Kidney glomerular epithelial cell (primary cell): ENCODE measurements at places on chromosomes 16 and 17.

- no peak for DNase-seq
These were observed 489.5 kb downstream of the KCNJ2 start for GRCh38 chr17:70658840-70659239.

DNA sequence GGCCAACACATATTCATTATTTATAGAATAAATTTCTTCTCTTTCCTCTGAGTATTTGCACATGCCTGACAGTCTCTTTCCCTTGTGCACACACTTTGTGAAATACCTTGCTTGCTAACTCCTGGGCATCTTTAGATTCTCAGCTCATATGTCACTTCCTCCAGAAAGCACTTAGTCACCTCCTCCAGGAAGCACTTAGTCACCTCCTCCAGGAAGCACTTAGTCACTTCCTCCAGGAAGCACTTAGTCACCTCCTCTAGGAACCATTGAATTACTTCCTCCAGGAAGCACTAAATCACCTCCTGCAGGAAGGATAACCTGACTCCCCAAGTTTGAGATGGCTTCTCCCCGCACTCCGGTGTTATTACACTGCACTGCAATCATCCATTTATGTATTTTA is 462.5 kb upstream of the EEF2KMT start:
- no peak for DNase-seq

- DNase-seq = no peak
These were observed 5.3 kb upstream of the WSCD1 start for GRCh38 chr17:6064868-6065267.

GRCh38 chr16:27426423-27427408 is 24.7 kb downstream of the IL21R start:
- DNase-seq = peak; percentile 95

- DNase-seq = peak; percentile 83
These were observed 1.2 kb downstream of the AP2B1 start for GRCh38 chr17:35588196-35588920.

GRCh38 chr17:82003411-82004381 is 19.0 kb downstream of the CENPX start:
- peak; percentile 88 for DNase-seq

- no peak for DNase-seq
These were observed 2336.1 kb downstream of the TP53TG3F start for GRCh38 chr16:35795361-35796029.

DNA sequence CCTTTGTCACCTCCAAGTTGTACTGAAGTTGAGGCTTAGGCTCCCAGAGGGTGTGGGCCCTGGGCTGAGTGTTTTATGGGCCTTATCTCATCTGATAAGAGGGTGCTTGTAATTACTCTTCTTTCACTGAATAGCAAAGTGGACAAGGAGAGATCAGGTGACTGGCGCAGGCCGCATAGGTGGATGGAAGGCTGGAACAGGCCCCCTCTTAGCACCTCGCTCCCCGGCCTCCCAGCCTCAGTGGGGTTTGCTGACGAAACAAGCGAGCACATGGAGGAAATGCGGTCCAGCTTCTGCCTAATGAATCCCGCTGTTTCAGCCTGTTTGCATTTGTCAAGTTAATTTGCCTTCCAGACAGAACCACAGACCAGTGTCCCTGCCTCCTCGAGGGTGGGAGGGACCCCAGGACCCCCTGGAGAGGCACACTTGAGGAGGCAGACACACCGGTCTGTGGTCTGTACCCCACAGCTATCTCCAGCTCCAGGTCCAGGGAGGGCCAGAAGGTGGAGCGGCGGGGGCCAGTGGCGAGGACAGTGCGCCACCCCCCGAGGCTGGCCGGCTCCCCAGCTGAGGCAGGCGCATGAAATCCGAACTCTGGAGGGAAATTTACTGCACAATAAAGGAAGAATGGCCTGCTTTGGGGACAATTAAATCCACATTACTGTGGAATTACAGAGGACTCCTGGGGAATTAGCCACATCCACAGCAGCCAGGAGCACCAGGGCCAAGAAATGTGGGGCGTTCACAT is 123.4 kb downstream of the NTN1 start:
- DNase-seq = no peak

DNA sequence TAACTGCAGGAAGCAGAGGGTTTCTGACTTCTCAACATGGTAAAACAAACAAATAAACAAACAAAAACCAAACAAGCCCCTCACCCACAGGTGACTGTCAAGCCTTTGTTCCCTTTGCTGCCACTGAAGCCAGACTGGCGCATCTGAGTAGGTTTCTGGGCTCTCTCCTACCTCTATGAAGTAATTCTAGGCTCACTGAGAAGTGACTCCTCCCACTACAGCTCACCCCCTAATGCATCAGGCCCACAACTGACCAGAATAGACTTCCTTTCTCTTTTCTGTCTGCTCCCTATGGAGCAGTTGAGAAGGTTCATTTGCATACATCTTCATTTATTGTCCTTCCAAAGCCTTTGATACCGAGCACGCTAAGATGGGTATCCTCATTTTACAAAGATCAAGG is 77.0 kb upstream of the CCL2 start:
- DNase-seq = no peak

DNA sequence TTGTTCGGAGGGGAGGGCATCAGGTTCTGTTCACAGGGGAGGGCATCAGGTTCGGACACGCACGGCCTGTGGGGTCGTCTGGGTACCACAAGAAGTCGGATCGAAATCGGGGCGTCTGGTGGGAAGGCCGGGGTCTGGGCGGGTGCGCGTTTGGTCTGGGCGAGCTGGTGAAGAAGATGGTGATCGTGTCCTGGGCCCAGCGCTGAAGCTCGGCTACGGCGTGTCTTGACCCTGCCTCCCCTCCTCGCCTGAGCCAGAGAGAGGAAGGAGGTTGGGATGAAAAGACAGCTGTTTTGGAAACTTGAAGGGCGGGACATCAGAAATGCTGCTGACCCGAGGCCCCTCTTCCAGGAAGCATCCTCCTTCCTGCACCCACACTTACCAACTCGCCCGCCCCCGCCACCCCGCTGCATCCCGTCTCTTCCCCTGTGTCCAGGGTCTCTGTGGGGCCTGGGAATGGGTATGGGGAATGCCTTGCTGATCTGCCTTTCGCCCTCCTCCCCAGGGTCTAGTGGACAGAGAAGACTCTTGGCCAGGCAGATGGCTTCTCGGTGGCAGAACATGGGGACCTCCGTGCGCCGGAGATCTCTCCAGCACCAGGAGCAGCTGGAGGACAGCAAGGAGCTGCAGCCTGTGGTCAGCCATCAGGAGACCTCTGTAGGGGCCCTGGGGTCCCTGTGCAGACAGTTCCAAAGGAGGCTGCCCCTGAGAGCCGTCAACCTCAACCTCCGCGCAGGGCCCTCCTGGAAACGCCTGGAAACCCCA is 498 bp downstream of the PIMREG start:
- DNase-seq = no peak

- no peak for DNase-seq
These were observed 124.2 kb upstream of the TBX2 start for GRCh38 chr17:61275395-61275794.

DNA sequence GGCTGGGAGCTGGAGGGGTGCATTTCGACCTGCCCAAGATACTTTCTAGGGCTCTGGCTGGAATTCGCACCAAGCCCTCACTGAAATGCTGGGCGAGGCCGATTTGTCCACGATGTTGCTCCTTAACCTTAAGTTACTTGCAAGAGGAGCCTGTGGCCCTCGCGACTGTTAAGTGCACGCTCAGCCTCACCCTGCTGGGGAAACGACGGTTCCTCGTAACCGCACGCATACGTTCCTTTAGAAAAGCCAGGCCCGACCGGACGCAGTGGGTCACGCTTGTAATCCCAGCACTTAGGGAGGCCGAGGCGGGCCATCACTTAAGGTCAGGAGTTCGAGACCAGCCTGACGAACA is 607 bp upstream of the NCOR1 start:
- peak; percentile 59 for DNase-seq
